ENCODE measurements at places on chromosomes 4 and X.

DNA sequence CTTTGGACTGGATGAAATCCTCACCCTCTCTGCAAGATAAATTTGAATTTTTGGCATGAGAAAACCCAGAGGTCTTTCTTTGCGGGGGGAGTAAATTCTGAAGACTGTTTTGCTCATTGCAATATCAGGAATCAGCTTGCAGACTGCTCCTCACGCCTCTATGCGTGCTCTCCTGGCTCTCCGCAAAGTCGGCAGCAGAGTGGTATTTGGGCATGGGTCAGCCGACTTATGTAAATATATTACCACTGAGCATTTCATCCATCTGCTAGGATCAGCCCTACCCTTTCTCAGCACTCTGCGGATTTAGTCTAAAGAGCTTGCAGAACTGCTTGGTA, 288.0 kb downstream of the ASMT start:
- DNase-seq, result no peak

DNA sequence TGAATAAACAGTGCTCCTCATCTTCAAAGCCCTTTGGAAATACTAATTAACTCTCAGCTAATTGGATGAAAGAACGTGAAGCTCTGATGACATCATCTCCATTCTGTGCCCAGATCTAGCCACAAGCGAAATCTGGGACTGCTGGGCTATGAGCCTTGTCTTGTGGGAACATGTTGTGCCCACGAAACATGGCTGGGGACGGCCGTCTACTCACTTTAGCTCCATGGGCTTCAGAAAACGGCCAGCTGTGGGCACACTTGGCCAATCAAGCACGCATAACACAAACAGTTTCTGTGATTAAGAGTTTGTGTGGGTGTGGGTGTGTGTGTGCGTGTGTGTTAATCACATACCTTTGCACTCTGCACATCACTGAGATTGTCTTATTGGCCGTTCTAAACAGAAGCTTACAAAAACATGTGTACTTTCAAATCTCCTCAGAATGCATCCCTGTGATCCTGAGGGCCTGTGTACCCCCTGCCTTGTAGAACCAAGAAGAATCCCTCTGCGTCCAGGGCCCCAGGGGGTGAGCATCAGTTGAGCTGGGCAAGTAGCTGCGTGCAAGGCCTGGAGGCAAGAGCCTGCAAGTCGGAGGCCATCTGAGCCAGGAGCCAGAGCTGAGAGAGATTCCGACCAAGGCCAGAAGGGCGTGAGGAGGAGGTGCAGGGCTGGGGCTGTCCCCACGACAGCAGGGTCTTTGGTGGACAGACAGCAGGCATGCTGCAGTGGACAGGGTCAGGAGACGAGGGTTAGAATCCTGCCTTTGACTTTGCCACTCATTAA, 18.7 kb upstream of the ZNF185 start:
- no peak for DNase-seq

- no peak for DNase-seq
Measured at GRCh38 chrX:11558972-11559371, 106.7 kb downstream of the ARHGAP6 start.

GRCh38 chr4:131644619-131645018, 1504.5 kb upstream of the PCDH10 start:
- DNase-seq, result no peak

GRCh38 chr4:149465955-149466354, 349.7 kb downstream of the IQCM start:
- DNase-seq, result no peak

DNA sequence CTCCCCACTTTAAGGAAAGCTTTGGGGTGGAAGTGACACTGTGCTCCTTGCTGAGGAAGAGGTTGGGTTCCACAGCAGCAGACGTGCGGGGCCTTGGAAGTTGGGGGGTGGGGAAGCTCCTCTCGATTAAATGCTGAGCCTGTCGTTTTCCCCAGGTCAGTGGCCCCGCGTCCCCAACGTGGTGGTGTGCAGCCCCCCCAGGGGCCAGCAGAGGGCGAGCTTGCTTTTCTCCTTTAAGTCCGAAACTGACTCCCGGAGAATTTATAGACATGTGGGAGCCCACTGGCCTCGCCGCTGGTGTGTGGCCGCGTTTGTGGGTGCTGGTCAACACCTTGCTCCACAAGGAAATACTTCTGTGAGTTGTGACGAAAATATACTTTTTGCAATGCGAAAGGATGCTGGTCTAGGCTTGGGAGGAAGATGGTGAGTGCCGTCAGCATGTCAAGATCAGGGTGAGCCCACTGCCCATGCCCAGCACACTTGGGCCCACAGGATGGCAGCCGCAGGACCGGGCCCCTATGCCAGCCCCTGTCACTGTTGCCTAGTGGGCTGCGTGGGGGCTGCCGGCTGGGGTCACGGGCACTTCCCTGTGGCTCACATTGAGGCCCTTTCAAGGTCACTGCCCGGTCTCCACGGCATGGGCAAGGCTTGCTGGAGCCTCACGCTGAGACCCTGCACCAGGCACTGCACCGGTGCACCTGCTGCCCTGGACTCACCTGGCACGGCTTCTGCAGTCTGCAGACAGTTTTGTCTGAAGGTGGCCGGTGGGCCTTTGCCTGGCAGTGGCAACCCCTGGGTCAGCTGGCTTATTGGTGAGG, 9.4 kb downstream of the UVSSA start:
- DNase-seq, result peak; percentile 5

DNA sequence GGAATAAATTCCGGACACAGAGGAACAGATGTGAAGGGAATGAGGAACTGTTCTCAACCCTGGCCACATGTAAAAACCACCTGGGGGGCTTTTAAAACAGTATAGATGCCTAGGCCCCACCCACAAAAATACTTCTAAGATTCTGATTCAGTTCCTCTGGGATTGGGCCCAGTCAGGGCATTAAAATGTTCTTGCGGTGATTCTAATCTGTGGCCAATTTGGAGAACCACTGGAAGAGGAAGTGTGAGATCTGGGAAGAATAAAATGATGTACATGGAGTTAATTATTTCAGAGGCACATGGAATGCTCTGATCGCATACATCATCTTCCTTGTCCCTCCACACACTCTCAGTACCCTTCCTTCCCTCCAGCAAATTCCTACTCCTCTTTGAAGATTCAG, 192.2 kb downstream of the APBB2 start:
- DNase-seq, result no peak

- DNase-seq, result no peak
Measured at GRCh38 chr4:24605216-24605615, 20.9 kb upstream of the DHX15 start.

GRCh38 chr4:73619346-73619745, 890 bp downstream of the RASSF6 start:
- no peak for DNase-seq

GRCh38 chr4:184733654-184734524, at the start of gene CENPU:
CENPU (minus strand) TSS chr4:184734096; CDS start chr4:184734062, 34 bp downstream.
- peak; percentile 95 for DNase-seq

DNA sequence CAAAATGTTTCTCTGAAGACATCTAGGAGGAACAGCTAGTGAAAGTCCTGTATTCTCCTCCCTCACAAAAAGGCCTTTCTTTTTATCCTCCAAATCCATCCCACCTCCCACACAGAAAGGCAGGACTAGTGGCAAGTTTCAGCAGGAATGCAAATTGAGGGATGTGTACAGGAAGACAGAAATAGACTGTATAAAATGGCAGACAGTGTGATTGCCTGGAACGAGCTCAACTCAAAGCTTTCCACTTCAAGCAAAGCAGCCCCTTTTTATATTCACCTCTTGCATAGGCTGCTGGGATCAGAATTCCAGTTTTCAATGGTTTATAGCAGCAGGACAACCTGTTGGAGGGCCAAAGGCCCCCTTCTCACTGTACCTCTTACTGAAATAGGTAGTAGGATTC, 57.5 kb downstream of the DCX start:
- DNase-seq, result no peak

- DNase-seq, result no peak
Measured at GRCh38 chr4:93216646-93217045, 611.9 kb upstream of the ATOH1 start.

DNA sequence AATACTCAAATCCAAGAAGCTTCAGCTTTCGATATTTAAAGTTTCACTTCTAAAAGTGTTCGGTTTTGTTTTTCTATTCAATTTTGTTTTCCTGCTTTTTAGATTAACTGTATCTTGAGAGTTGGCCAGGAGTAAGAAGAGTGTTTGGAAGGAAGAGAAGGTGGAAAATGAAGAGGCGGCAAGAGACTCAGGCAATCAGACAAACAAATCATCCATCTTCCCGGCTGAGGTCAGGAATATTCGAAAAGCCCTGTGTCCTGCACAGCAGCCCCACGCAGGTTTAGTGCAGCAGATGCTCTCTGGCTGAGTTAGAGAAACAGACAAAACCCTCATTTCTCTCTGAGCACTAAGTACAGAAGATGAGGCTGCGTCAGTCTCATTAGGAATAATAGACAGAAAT, 330.3 kb upstream of the NOCT start:
- no peak for DNase-seq

GRCh38 chrX:48904626-48905025, 6.8 kb downstream of the SLC35A2 start:
- DNase-seq, result no peak

- DNase-seq, result no peak
Measured at GRCh38 chr4:129110931-129111330, 15.0 kb downstream of the C4orf33 start.

- no peak for DNase-seq
Measured at GRCh38 chrX:133918361-133918771, 67.0 kb downstream of the GPC3 start.

DNA sequence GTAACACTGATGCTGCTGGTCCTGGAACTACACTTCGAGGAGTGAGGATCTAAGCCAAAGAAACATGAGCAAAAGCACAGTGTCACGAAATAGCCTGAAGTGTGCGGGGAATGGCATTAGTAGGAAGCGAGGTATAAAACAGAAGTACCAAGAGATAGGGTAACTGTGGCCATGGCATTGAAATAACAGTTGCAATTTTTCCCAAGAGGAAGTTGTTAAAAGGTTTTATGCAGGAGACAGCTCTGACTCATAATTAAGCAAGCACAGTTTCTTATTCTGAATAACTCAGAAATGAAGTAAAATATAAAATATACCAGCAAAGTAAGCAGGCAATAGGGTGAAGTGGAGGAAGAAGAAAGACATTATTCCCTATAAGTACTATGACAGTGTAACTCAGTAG, 90.3 kb upstream of the TMEM150C start:
- no peak for DNase-seq

GRCh38 chr4:7392438-7393421, 42.0 kb downstream of the PSAPL1 start:
- no peak for DNase-seq

DNA sequence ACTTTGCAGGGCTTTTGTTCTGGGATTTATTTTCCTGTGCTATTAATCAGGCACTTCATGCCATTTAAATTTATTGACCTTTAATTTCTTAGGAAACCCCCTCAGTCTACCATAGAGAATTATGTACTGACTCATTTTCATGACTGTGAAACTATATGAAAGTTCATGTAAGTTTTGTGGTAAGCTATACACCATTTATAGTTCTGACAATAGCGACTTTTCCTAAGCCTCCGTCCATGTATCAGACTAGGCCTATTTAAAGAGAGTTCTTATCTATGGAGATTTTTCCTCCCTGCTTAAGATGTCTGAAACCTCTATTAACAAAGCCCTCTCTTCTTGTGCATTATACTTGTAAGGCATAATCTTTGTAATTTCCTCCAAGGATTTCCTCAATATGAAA, 111.6 kb downstream of the AFF2 start:
- no peak for DNase-seq

DNA sequence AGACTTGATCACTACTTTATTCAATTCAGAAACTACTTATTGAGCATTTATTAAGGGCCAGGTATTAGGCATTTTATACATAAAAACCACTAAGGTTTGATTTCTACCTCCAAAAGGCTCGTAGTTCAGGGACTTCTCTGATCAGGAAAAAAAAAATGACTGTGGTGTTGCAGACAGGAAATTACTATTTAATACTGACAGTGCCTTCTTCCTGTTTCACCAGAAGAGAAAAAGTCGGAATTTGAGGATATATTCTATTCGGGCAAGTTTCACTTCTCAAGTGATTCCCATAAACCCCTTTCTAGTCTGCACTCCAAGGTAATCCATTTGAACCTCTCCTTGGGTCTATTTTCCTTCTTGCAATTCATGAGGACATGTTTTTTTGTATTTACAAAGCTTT, 15.3 kb upstream of the TASL start:
- DNase-seq, result no peak

DNA sequence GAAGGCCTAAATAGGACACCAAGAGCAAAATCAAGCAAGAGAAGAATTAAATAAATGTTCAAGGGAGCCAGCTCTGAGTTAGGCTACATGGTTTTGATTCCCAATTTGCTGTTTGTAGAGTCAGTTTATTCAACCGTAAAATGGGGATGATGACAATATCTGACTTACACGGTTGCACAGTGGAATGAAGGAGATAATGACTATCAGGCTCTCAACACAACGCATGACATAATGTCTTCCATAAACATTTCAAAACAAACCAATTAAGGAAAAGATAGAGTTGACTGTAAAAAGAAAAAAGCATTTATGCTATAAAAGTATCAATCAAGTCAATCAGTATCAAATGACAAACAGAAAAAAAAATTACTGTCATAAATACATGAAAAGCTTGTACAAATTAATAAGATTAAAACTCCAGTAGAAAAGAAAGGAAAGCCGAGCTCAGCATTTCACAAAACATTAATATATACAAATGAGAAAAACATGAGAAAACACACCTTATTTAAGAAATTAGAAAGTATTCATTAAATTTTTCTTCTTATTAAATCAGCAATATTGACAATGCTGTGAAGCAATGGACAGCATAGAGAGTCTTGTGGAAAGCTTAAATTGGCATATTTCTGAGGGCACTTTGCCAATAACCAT, 179.0 kb downstream of the SCFD2 start:
- no peak for DNase-seq

DNA sequence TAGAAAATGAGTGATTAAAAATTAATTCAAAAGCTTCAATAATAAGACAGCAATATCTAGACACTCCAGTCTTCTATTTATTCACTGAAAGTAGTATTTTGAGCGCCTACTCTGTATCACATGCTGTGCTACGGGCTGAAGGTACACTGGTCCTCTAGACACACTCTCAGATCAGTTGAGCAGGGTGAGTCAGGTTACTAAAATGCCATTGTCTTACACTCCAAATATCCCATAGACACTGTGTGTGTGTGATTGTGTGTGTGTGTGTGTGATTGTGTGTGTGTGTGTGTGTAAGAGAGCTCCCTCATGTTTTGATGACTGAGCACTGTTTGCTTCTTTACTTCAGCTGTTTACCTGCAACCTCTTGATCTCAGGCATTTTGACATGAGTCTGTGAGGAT, 342.8 kb upstream of the BOD1L1 start:
- no peak for DNase-seq

GRCh38 chrX:16838202-16839066, 31.7 kb downstream of the RBBP7 start:
- DNase-seq, result no peak

GRCh38 chr4:17398035-17398434, 113.9 kb downstream of the QDPR start:
- no peak for DNase-seq

GRCh38 chrX:7614616-7615015, 228.4 kb upstream of the VCX start:
- DNase-seq, result no peak
